Fibroblast of the conjunctiva (primary cell): ENCODE measurements at places on chromosomes 16 and 17.

GRCh38 chr17:66432996-66433551 is 130.7 kb downstream of the PRKCA start:
- peak; percentile 55 for DNase-seq

- peak; percentile 48 for DNase-seq
Measured at GRCh38 chr17:44587339-44587738, 30.1 kb downstream of the FZD2 start.

DNA sequence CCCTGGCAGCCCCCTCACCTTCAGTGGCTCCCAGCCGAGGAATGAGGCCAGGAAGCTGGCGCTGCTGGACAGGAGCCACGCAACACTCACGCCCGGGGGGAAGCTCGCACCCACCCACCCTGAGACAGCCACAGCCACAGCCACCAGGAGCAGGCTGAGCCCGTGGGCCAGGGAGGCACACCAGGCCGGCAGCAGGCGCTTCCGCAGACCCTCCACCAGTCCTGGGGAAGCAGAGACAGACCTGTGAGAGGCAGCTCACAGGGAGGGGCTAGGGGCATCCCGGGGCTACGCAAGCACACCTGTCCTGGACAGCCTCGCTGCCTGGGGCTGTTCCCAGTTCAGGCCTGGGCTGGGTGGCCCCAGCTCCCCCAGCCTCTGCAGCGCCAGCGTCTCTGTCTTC is 41.9 kb downstream of the PKD1 start:
- DNase-seq: no peak

DNA sequence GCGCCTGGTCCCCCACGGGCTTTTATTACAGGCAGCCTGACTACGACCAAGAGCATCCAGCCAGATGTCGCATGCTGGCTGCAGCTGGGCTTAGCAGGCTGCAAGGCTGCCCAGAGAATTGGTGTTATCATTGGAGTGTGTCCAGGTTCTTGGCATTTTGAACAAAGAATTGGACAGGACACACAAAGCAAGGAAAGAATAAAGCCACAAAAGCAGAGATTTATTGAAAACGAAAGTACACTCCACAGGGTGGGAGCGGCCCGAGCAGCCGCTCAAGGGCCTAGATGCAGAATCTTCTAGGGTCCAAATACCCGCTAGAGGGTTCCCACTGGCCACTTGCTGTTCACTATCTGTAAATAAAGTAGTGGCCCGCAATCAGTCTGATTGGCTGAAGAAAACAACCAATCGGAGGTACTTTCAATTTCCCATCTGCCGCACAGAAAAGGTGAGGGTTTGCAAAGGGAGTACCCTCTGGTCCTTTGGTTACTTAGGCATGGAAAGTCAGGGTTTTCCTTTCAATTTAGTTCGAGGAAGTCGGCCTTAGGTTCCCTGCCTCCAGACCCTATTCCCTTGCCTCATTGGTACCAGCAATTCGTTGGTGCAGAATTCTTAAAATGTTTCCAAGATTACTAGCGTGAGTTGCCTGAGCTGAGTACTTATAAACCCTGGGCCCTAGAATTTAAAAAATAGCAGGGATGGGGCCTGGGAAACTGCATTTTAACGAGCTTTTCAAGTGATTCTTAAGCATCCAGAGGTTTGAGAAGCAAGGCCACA is 38.5 kb upstream of the CNEP1R1 start:
- peak; percentile 62 for DNase-seq

GRCh38 chr16:58503166-58503862 is 3.4 kb downstream of the NDRG4 start:
- no peak for DNase-seq

DNA sequence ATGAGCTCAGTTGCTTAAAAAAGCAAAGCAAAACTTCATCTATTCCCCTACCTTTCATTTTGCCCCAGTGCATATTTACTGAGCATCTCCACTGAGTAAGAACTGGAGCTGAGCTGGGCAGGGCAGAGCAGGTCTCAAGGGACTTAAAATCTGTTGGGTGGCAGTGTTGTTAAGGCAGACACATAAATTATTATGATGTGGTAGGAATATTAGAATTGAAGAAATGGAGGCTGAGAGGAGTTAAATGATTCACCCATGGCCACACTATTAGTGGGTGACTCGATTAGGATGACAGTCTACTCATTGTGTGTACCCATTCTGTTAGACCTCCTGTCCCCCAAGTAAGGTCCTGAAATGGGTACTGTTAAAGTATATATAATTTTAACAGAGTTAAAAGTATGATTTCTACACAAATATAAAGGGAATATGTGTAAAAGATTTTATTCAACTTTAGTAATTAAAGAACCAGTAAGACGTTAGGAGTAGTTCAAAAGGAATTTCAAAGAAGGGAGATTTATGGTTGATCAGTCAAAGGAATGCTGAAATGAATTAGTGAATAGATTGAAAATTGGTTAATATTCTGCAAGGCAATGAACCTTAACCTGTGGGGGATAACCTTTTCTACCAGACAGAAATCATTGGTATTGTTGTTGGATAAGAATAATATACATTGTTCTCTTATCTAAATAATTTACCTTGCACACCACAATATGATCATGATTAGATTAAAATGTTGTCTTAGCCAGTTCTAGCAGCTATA is 17.5 kb downstream of the ITGB3 start:
- DNase-seq: no peak
